ENCODE measurements at places on chromosomes 7 and 10.

GRCh38 chr10:13939391-13939790, 352.6 kb downstream of the PRPF18 start:
- DNase-seq, result no peak

GRCh38 chr10:114611617-114612016, 46.5 kb downstream of the ABLIM1 start:
- DNase-seq, result no peak

- peak; percentile 97 for DNase-seq
Observed at GRCh38 chr7:41955893-41956675, 253.2 kb upstream of the INHBA start.

DNA sequence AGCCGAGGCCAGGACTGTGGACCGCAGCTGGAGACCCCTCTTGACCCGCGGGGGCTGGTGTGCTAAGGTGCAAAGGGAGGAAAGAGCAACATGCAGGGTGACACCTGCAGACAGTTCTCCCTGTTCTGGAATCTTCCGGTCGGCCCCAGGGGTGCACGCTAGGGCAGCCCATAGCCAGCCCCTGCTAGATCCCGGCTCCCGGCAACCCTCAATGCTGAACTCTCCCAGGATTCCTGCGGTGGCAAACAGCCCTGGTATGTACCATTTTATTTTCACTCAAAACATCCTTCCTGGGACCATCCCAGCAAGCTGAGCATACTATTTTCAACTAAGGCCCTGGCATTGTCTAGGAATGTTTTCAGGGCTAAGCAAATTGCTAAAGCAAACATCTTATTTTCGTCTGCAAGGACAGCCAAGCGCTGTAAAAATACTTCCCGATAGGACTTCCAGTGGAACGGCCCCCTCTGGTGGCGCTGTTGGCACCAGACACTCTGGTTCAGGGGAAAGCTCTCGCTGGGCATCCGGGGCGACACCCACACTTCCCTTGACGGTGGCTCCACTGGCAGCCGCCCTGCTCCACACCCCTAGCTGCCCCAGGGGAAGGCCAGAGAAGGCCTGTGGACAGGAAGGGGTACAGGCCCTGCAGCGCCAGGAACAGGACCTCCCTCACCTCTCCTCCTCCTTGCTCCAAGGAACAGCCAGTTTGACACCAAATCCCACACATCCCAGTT, 99.4 kb downstream of the CTBP2 start:
- peak; percentile 97 for DNase-seq

DNA sequence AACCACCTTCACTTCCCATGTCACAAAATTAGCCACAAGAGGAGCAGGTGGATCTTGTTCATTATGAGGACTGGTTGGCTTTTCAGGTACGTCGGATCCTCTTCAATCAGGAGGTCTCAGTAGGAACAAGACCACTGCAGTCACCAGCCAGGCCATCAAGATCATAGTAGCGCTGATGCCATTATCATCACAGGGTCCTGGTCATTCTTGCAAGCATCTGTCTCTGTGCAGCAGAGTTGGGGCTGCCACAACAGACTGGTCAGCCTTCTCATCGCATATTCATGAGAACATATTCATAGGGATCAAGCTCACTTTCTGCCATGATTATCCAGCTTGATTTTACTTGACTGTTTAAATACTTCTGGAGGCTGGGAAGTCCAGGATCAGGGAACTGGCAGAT, 67.1 kb downstream of the ADCYAP1R1 start:
- no peak for DNase-seq

GRCh38 chr10:60877061-60877776, 66.8 kb downstream of the RHOBTB1 start:
- DNase-seq, result no peak

DNA sequence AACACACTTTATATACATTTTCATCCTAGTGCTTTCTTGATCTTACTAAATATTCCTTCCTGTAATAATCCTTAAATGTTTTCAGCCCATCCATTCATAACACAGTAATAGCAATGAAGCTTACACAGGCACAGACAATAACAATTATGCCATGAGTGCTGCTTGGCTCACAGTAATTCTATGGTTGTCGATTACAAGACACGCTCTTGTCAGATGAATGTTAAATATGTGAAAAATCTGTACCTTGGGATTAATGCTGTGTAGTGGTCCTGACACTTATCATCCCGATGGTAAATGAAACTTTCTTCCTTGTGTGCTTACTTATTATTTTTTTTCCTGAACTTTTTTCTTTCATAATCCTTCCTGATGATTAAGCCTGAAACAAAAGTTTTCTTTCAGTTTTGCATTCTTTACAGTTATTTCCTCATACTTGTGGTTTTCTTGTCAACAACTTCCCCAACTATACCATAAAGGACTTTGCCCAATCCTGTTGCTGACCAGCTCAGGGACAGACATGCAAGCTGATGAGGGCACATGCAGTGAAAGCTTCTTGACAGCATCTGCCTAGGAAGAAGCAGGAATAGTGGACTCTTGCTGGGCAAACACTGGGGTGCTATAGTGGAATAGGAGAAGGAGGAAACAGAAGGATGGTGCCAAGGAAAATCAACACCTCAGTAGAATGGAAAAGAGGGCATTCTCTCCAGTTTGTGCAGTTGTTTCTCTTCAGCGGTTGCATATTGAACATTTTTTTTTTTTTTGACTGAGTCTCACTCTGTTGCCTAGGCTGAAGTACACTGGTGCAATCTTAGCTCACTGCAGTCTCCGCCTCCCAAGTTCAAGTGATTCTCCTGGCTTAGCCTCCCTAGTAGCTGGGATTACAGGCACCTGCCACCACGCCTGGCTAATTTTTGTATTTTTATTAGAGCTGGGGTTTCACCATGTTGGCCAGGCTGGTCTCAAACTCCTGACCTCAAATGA, 6.7 kb upstream of the MGAM2 start:
- no peak for DNase-seq

DNA sequence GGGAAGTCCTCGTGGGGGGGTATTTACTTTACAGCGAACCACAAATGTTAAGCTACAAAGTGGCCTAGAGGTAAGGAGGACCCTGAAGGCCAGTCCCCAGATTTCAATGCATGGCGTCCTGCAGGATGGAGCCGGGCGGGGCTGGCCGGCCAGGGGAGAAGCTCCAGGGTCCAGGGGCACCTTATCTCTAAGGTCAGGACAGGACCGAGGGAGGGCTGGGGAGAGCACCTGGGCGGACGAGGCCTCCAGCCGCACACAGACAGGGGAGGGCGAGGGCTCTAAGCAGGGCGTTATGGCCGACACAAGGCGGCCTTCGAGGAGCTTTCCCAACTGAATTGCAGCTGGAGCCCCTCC, 96.4 kb upstream of the DIP2C start:
- DNase-seq, result no peak

GRCh38 chr10:12781976-12782375, 219.5 kb downstream of the CCDC3 start:
- DNase-seq, result no peak

DNA sequence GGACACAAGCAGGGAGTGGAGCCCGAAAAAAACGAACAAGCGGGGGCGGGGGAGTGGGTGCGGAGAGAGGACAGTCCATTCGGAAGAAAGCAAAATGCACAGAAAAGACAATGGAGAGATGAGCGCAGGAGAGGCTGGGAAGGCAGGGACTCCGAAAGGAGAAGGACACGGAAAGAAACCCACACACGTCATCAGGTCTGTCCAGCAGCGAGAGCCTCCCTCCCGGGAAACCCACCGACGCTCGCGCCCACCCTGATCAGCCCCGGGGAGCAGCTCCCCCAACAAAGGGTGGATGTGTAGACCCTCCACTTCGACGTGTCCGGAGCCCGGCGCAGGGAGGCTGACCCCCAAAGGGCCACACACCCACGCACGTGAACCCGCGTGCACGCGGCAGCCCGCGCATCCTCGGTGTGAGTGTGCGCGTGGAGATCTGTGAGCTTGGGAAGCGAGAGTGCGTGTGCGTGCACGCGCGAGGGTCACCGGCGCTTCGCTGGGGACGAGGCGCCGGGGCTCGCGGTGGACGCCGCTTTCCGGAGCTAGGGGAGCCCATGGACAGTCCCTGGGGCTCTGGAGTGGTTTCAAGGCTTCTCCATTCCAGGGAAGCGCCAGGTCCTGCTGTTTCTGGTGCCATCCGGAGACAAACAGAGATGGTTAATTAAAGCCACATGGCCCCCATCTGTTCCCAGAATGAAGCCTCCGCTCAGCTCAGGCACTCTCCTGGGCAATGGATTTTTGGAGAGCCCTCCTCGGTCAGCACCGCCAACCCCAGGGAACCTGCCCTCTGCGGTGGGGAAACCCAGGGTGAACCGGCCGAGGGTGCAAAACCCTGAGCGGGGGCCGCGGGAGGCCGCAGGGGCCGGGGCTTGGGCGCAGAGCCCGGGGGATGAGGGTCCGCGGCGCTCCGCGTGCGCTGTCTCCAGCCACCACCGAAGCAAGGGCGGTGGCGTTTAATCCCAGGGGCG, 916 bp downstream of the LAMB1 start:
- DNase-seq, result no peak

DNA sequence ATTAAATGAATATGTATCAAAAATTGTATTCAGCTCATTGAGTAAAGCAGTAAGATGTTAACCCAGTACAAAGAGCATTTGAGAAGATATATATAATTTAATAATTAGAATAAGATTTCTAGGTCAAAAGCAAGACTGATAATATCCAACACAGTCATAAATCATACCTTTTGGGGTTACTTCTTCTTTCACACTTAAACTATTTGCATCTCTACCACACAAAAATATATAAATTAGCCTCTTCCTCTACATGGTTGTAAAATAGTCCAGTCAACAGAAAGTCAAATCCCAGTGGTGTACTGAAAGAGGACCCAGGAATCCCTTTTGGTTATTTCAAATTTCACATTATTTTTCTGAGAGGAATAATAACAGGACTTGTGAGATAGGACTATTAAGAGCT, 204.6 kb upstream of the INHBA start:
- no peak for DNase-seq

GRCh38 chr10:60086862-60087261, 180.5 kb upstream of the CCDC6 start:
- DNase-seq, result no peak

GRCh38 chr10:121567569-121567968, 30.7 kb downstream of the FGFR2 start:
- DNase-seq, result no peak

DNA sequence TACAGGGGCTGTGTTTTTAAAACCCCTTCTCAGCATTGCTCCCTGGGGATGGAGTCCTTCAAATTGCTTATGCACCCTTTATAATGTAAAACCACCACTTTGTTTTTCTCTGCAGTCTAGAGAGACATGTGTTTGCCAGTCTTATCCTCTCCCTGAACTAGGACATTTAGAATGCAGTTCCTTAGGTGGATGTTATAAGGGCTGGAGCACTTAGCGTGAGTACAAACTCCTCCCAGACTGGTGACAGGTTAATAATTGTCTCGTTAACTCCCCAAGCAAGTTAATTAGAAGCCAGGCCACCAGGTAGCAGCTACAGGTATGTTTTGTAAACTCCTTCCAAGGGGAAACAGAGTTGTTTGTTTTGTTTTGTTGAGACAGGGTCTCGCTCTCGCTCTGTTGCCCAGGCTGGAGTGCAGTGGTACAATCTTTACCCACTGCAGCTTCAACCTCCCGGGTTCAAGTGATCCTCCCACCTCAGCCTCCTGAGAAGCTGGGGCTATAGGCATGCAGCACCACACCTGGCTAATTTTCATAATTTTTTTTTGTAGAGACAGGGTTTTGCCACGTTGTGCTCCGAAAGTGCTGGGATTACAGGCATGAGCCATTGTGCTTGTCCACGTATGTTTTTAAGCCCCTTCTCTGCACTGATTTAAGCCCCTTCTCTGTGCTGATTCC, 100.2 kb downstream of the FAM107B start:
- no peak for DNase-seq

GRCh38 chr7:132650498-132650897, 74.2 kb upstream of the PLXNA4 start:
- no peak for DNase-seq

- DNase-seq, result no peak
Observed at GRCh38 chr7:101162551-101163278, 2.7 kb downstream of the VGF start.

DNA sequence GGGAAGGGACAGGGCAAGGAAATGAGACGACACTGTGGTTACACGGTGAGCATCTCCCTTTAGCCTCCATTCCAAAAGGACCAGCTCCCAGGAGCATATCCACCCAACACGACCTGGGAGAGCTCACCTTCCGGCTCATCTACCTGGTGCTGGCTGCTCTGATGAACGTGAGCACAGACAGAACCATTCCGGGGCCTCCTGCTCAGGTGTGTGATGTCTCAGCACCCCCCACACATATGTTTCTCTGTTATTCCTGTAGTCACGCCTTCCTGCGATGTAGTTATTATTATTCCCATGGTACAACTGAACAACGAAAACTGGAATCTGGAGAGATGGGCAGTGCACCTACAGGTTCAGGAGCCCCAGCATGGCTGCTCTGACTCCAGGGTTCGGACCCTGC, 20.5 kb upstream of the GPR26 start:
- no peak for DNase-seq

DNA sequence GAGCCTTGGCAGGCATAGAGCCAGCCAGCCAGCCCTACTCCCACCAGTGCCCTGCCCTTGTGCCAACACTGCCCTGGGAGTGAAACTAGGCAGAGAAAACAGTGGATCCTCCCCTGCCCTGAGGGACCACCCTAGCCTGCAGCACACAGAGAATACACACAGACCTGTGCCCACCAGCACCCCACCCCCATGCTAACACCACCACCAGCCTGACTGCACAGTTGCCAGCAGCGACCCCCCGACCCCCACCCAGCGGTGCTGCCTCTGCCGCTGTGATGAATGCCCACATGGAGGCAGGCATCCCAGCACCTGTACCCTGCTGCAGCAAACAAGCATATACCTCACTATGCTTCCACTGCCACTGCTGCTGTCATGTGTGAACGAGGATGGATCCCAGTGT, 9.4 kb upstream of the MIOS start:
- no peak for DNase-seq

DNA sequence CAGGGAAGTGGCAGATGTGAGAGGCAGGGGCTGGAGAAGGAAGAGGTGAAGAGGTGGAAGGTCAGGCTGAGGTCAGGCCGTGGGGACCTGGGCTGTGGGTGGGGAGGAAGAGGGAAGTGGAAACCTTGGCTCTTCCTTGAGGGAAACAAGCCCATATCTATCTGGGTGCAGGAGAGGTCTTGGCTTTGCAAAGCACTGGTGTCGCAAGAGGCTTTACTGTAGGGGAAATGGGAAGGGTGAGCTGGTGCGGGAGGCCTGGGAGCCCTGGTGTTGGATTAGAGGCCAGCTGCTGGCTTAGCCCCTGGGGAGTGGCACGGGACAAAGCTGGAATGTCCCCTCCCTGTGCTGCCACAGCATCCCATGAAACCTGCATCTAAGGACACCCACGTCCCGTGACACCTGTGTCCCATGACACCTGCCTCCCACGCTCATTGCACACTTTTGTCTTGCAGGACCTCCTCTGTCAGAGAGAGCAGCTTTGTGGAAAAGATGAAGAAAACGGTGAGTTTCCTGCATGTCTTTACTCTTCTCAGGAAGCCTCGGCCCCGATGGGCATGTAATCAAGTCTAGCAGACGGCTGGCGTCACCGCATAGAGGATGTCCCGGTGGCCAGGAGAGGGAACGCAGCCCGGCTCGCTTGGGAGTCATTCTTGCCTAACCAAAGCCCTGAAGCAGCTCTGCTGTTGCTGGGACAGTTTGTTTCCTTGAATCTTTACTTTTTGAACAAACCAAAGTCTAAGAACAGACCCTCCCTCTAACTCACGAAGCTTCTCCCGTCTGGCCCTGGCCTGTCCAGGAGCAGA, 22.2 kb downstream of the TMEM120A start:
- no peak for DNase-seq

- DNase-seq, result no peak
Observed at GRCh38 chr7:156466272-156466671, 174.3 kb upstream of the RNF32 start.

- no peak for DNase-seq
Observed at GRCh38 chr10:124039483-124040013, 53.9 kb downstream of the CHST15 start.
